Renal pelvis (tissue), 12 donors: ENCODE measurements at places on chromosomes 6 and 20. TPM values are rescaled to one million over a fixed set of nuclear protein-coding genes. Genes with fewer than 3 reads are reported as not detected.

Gene TBPL1
- 45.8 TPM for polyA plus RNA-seq

Gene THBD
- polyA plus RNA-seq = 7.9 TPM

Gene GTSF1L
- not detected for polyA plus RNA-seq

Gene RBL1
- polyA plus RNA-seq = 12.6 TPM

Gene BPIFA1
- polyA plus RNA-seq = not detected

Gene PCSK2
- polyA plus RNA-seq = 1.0 TPM

Gene IYD
- polyA plus RNA-seq = 2.4 TPM

Gene TNFAIP3
- polyA plus RNA-seq = 8.5 TPM

Gene MUC21
- polyA plus RNA-seq = not detected

Gene MOCS3
- 5.2 TPM for polyA plus RNA-seq

Gene SLC4A11
- 3.6 TPM for polyA plus RNA-seq

Gene LINC00237
- polyA plus RNA-seq = not detected

- DNase-seq = peak; percentile 85
Observed at GRCh38 chr20:53828682-53829254, 235.1 kb upstream of the ZNF217 start.

- no peak for DNase-seq
Observed at GRCh38 chr20:24402188-24402587, 67.2 kb upstream of the SYNDIG1 start.

DNA sequence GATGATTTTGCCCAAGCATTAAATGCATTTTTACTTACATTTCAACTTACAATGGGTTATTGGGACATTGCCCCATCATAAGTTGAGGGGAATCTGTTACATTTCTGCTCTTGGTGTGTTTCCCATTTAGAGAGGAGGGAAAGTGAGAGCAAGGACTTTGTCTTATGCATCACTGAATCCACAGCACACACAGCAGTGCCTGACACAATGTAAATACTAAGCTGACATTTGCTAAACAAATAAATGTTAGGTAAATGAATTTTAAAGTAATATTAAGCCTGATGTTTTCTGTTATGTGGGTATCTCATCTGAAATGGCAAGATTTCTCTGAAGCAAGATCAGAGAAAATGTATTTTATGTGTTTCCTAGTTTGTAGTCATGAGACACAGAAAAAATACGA, 143.6 kb upstream of the STXBP5 start:
- DNase-seq = no peak

- peak; percentile 42 for DNase-seq
Observed at GRCh38 chr20:61161726-61162390, 90.2 kb upstream of the CDH4 start.

DNA sequence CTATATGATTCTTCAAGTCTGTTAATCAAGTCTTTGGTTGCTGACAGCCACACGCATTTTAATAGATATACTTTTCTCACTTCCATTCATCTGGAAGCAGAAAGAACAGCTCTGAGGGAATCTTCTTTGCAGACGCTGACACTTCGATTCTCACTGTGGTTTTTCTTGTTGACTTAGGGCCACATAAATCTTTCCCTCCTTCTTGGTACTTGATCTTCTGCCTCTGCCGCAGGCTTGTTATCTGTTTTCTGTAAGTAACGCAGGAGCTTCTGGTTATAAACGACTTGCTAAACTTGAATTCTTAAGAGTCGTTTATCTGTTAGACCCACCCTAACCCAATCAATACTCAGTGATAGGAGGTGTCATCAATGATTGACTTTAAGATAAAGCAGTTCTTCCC, 268.8 kb upstream of the SULF2 start:
- no peak for DNase-seq

DNA sequence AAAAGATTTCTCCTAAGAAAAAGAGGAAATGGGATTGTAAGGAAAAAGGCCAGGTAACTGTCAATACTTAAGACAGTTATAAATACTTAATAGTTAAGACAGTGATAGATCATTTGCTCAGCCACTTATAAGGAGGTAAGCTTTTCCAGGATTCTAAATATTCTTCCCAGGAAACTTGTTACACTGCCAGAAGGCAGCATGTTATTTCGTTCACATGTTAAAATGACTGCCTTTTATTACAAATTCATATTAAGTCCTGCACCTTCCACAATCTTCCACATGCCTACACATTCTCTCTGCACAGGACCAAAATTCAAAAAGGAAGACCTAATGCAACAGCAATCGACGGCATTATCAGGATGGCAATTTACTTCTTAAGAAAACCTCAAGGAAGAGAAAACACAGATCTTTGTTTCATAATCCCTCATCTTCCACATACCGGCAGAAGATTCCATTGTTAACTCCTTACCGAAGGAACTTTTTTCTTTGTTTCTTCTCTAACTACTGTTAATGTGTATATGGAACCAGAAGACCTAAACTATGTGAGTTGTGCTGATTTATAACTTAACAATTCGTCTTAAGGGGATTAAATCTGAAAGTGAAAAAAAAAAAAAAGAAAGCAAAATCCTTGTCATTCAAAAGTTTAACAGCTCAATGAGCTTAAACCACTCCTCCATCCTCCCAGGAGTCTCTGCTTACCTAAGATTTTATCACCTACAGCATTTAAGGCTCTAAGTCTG, 799 bp downstream of the TAAR2 start:
- peak; percentile 12 for DNase-seq

DNA sequence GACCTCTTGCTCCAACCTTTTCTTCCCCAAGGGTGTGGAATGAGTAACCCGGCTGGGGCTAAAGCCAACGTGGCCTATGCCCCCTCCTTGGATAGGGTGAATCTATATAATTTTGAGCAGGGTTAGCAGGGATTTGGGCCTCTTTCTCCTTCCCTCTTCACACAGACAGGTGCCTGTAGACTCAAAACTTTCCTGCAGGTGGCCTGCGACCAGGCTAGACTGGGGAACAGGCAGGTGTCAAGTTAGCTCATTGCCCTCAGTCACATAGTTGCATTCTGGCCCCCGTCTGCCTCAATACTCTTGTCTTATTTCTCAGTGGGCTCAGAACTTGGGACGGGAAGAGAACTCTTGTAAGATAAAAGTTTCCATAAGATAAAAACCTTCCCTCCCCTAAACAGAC, 243.0 kb downstream of the ATXN1 start:
- DNase-seq = no peak

- no peak for DNase-seq
Observed at GRCh38 chr20:37954626-37955025, 51.7 kb downstream of the VSTM2L start.

- DNase-seq = no peak
Observed at GRCh38 chr6:35833536-35833935, 28.4 kb downstream of the LHFPL5 start.

DNA sequence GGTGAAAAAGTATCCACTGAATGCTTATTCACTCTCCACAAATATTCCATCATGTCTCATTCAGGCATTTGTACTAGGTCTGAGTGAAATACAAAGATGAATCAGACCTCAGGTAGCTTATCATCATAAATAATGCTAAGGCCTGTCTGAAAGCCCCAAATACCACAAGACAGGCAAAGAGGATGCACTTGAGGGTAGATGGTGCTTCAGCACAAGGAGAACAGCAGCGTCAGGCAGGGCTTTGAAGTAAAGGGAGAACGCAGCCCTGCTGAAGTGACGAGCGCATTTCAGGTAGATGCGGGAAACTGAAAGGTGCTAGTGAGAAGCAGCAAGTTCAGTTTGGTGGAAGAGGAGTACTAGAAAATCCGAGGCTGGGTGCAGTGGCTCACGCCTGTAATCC, 38.7 kb downstream of the MAP3K5 start:
- DNase-seq = no peak

GRCh38 chr6:148509800-148510581, 167.4 kb downstream of the SASH1 start:
- DNase-seq = peak; percentile 87

DNA sequence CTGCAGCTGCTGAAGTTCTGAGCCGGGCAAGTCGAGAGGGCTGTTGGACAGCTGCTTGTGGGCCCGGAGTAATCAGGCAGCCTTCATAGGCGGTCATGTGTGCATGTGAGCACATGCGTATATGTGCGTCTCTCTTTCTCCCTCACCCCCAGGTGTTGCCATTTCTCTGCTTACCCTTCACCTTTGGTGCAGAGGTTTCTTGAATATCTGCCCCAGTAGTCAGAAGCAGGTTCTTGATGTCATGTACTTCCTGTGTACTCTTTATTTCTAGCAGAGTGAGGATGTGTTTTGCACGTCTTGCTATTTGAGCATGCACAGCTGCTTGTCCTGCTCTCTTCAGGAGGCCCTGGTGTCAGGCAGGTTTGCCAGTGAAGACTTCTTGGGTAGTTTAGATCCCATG, 21.2 kb upstream of the MAPK13 start:
- DNase-seq = no peak

GRCh38 chr6:40855168-40855880, 183.7 kb downstream of the UNC5CL start:
- DNase-seq = no peak

DNA sequence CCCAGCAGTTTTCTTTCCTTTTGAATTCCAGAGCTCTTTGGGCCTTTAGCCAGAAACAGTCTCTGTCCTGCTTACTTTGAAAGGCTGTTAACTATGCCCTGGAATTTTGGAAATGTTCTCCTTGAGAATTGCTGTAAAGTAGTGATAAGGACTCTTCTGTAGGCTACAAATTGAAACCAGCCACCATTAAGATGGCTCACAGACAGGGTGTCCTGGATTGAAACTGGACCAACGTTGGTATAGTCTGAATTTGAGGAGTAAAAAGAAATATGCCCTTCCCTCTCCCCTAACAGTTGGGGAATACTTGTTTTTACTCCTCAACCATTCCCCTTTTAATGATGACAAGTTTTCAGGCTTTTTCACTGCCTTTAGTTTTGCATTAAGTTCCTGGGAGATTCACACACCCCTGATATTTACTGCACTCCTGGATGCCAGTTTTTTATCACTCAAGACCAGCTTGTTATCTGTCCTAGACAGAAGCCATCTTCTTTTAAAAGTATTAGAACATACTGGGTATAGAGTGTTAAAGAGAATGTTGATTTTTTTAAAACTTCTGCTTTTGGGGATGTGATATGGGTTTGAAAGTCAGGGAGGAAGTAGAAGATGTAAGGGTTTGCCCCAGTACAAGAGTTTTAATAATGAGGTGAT, 21.9 kb downstream of the TOP1 start:
- DNase-seq = no peak

DNA sequence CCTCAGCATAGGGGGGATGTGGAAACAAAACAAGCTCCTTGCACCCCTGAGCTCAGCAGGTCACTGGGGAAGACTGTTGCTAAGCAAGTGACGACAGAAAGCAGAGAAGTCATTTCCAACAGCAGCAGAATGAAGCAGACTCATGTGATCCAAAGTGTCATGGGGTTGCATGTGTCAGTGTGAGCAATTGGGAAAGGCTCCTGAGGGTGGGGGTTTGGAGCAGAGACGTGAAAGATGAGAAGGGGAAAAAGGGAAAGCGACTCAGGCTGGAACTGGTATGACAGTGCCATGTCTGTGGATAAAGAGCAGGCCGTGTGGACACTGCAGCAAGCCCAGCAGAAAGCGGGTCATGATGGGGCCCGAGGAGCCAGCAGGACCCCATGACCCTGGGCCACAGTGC, 363.9 kb downstream of the PREX1 start:
- DNase-seq = peak; percentile 26

GRCh38 chr20:41617059-41617901, 897 bp downstream of the CHD6 start:
- DNase-seq = peak; percentile 35

- DNase-seq = no peak
Observed at GRCh38 chr20:52076164-52076563, 115.4 kb downstream of the ZFP64 start.

DNA sequence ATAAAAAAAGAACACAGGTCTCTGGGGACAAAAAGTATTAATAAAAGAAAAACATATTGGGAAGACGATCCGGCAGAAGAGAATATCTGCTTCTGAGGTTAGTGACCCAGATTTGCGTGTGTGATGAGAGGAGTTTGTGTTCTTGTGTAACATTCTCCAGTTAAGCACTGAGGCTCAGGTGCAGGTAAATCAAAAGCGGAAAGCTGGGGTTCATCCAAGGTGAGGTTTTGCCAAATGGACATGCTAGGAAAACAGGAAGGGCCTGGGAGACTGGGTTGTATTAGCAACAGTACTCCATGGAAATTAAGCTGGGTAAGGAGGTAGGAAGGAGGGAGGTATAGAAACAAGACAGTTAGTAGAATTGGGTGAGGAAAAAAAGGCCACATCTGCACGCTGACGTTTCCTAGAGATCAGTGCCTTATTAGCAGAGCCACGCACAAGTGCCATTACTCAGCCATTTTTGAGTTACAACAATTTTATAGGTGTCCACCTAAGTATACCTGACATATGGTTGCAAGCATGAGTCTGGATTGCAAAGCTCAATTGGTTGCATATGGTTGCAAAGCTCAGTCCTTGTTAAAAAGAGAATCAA, 139.6 kb downstream of the ZMYND8 start:
- DNase-seq = no peak

DNA sequence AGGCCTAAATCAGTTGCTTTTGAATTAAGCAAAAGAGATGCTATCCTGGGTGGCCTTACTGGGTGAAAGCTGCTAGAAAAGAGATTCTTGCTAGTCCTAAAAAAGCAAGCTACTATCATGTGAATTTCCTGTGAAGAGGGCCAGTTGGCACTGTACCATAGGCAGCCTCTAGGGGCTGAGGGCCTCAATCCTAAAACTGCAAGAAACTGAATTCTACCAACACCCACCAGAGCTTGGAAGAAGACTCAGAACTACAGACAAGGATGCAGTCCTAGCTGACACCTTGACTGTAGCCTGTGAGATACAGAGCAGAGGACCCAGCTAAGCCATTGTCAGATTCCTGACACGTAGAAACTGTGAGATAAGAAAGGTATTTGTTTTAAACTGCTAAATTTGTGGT, 24.5 kb downstream of the CLIC5 start:
- DNase-seq = no peak

- no peak for DNase-seq
Observed at GRCh38 chr6:38099221-38099620, 279.7 kb downstream of the ZFAND3 start.

DNA sequence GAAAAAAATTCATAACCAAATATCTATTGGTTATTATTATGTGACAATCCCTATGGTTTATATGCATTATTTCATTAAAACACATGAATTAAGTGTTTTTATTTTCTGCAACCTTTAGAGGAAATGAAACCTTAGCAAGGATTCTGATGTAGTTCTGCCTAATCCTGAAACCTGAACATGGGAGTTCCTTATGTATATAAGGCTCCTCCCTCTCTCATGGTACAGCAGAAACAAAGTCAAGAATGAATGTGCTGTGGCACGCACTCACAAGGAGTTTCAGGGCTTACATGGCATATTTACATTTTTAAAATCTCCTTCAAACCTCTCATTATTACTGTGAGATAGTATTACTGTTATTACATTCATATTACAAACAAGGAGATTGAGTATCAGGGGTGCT, 426.4 kb upstream of the CITED2 start:
- DNase-seq = no peak

DNA sequence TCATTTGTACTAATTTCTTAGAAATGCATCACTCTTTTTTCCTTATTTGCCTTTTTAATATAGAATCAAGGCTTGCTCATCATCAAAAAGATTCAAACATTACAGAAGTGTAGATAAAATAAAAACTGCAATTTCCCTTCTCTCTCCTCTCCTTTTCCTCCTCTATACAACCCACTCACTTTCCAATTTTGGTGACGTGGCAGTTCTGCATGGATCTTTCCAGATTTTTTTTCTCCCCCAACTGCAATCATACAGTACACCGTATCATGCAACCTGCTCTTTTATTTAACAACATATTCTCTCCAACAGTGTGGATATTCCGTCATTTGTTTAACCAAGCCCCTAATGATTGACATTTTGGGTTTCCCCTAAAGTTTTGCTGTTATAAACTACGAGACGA, 140.5 kb downstream of the BFSP1 start:
- DNase-seq = no peak

GRCh38 chr20:50449738-50450492, 60.3 kb upstream of the PTPN1 start:
- no peak for DNase-seq
